Retinal pigment epithelial cell (primary cell): ENCODE measurements at places on chromosomes 6 and 20.

- DNase-seq: no peak
These were observed 59.6 kb upstream of the DDR1 start for GRCh38 chr6:30824698-30825097.

DNA sequence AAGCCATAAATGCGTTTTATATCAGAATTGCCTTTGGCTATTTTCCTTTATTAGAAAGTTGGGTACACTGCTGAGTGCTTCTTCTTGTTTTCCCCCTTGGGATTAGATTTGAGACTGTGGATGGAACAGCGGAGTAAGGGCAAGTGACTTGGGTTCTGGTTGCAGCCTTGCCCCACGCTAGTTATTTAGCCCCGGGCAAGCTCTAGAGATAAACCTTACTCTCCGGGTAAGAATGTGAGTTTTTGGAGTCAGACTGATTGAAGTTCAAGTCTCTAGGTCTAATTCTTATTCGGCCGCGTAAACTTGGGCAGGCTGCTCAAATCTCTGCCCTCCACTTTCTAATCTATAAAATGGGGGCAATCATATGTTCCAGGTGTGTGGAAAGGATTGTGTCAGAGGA lies 8.9 kb downstream of the TSHZ2 start:
- no peak for DNase-seq

DNA sequence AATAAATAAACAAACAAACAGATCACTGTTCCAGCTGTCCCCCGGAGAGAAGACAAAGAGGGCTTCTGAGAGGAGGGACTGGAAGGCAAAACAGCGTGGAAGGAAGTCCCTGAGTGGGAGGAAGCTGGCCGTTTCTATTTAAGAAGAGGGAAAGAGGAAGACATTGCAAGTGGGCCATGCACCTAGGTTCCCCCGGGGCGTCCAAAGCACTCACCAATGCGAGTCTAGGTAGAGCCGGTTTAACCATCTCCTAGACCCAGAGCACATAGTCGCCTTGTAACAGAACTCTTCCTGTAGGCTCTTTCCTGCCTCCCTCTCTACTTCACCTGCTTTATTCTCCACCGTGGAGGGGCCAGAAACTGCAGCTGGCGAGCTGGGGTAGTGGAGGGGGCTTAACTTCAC lies 158.4 kb downstream of the ZDHHC14 start:
- no peak for DNase-seq

GRCh38 chr20:7094438-7094997 lies 327.0 kb downstream of the BMP2 start:
- DNase-seq: peak; percentile 16

GRCh38 chr6:52049252-52050050 lies 38.0 kb downstream of the PKHD1 start:
- DNase-seq: peak; percentile 8

GRCh38 chr20:49993301-49993751 lies 10.5 kb downstream of the SNAI1 start:
- no peak for DNase-seq

DNA sequence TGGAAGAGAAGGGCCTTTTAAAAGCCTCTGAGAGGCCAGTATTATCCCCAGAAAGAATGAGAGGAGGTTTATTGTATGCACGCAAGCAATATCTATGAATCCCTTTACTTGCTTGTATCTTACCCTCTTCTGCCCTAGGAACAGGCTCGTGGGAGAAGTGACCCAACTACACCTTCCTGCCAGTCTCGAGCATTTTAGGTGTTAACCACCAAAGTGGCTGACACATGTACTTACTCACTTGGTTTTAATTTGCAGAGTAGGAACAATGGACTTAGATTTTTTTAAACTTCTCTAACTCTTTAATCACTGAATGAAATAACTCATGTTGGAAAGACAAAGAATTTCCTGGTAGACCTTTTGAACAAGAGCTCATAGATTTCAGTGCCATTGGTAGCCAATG lies 296.9 kb downstream of the PLCB1 start:
- DNase-seq: no peak

DNA sequence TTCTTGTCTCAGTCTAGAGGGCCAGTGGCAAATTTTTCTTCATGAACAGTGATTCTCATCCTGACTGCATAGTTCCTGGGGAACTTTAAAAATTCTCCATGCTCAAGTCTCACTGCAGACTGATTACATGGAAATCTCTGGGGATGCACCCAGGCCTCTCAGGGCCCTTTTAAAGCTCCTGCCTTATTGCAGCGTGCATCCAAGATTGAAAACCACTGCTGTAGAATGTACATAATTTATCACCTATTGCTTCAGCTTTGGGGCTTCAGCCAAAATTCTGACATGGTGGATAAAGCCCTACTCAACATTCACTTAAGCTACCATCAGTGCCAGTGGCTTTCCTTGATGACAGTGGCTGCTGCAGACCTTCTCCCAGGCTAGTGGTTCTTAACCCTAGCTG lies 143.8 kb downstream of the BTBD3 start:
- DNase-seq: no peak

DNA sequence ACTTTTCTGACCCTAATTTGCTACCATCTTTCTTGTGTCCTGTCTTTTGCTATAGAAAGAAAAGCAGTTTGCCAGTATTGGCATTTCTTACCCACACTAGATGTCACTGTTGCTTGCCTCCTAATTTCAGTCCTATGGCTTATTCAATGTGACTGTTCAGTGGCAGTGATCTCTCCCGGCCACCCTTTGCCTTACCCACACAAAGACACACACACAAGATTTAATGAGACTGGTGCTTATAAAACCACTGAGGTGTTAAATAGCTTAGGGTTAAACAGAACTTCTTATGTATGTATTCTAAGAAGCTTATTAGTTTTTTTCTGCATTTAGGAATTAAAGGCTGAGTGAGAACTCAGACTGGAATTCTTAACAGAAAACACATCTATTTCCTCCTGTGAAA lies 233.6 kb upstream of the ASCC3 start:
- DNase-seq: peak; percentile 71

DNA sequence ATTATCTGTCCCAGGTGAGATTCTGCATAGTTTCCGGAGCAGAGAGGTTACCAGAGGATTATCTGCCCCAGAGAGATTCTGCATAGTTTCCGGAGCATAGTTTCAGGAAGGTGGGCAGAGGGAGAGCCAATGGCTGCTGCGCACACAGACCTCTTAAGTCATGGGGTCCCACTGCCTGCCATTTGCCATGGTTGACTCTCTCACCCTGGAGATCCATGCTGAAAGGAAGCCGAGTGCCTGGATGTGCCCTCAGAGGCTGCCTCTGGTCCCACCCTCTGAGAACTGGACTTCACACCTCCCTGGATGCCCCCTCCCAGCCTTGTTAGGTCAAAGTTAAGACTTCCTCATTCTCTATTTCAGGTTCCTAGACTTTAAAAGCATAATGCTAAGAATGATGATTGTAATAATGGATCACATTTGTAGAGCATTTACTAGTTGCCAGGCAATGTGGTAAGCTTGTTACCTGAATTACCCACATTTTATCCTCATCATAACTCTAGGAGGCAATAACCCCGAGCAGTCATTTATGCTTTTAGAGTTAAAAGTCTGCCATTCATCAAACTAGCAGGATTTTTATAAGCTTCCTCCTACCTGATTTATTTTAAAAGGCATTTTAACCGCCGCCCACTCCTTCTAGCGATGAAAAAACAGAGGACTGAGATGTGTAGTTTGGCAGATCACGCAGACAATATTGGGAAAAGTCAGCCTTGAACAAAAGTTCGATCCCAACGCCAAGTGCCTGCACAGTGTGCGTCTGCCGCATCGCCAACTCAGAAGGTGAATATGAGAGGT lies 11.9 kb downstream of the SERPINB9 start:
- DNase-seq: no peak

- DNase-seq: no peak
These were observed 152.9 kb downstream of the PAK5 start for GRCh38 chr20:9686001-9686400.

- no peak for DNase-seq
These were observed 180.8 kb upstream of the CHD6 start for GRCh38 chr20:41798930-41799502.

GRCh38 chr20:6614836-6615235 lies 152.7 kb upstream of the BMP2 start:
- no peak for DNase-seq

DNA sequence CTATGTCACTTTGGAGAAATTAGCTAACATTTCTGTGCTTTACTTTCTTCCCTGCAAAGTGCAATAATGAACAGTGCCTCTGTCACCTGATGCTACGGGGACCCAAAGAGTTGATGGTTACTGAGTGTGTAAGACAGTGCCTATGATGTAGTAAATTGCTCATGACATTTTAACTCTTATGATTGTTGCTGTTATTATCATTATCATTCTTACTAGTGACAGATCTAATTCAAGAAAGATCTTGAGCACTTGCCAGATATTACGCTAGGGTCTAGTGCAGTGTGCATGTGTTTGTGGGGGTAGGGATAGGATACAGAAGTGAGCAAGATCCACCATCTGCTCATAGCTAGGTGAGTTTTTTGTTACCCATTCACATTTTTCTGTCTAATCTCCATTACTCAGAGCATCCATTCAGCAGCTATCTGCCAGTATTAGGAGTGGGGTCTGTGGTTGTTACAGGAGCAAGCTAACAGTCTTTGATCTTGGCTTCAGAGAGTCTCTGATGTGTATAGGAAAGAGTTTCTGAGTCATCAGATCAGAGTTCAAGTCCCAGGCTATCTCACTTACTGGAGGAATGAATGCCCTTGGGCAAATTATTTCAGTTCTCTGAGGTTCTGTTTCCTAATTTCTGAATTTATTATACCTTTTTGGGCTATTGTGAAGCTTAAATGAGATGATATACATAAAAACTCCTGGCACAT lies 33.1 kb upstream of the DAAM2 start:
- no peak for DNase-seq

GRCh38 chr20:32877507-32877906 lies 18.8 kb downstream of the EFCAB8 start:
- DNase-seq: peak; percentile 39

DNA sequence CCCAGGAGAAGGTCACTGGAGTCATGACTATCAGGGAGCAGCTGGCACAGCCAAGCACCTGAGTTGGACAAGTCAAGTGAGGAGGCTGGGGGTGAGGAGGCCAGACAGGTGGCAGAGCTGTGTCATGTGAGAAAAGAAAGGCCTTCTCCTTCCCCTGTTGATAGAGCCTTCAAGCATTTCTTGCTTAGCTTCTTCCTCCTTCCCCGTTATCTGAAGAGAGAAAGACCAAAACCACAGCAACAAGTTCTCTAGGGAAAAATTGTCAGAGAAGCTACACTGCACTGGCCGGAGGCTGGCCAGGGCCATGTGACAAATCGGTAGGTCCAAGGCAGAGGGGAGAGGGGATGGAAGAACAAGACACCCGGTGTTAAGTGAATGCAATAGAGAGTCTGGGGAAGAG lies 202.1 kb upstream of the PRDM1 start:
- no peak for DNase-seq

DNA sequence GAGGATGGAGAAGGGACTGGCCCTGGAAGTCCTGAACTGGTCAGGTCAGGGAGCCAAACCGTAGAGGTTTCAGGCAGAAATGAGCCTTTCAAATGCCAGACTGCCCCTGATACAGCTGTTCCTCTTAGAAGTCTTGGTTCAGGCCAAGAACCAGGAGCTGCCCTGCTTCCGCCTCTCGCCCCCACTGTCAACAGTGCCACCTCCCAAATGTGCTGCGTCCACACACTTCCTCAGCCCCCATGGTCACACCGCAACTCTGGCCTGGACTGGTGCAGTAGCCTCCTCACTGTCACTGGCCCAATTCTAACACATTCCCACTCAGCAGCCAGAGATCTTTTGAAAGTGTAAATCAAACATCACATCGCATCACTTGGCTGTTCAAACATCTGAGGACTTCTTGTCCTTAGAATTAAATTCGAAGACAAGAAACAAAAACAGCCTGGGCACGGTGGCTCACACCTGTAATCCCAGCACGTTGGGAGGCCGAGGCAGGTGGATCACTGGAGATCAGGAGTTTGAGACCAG lies 69.7 kb downstream of the STK35 start:
- DNase-seq: no peak

- DNase-seq: no peak
These were observed 14.1 kb upstream of the HLA-C start for GRCh38 chr6:31285982-31286381.

DNA sequence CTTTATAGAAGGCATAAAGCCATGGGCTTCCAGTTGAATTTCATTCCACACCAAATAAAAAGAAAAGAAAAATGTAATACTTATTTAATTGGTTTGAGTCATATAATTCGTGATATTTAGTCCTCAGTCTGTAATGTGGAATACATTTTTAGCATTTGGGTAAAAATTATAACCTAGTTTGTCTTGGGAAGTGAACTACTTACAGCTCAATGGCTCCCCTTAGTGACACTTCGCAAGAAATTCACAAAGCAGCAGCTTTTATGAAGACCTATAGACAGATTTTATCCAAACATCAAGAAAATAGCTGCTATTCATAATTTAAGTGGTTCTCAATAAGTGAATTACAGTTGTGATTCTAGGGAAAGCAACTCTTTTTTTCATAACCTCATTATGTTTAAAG lies 72.1 kb downstream of the RSPO3 start:
- DNase-seq: no peak

GRCh38 chr20:38776363-38776762 lies 28.1 kb downstream of the ACTR5 start:
- DNase-seq: no peak

- no peak for DNase-seq
These were observed 13.5 kb upstream of the MOXD1 start for GRCh38 chr6:132414761-132415160.

DNA sequence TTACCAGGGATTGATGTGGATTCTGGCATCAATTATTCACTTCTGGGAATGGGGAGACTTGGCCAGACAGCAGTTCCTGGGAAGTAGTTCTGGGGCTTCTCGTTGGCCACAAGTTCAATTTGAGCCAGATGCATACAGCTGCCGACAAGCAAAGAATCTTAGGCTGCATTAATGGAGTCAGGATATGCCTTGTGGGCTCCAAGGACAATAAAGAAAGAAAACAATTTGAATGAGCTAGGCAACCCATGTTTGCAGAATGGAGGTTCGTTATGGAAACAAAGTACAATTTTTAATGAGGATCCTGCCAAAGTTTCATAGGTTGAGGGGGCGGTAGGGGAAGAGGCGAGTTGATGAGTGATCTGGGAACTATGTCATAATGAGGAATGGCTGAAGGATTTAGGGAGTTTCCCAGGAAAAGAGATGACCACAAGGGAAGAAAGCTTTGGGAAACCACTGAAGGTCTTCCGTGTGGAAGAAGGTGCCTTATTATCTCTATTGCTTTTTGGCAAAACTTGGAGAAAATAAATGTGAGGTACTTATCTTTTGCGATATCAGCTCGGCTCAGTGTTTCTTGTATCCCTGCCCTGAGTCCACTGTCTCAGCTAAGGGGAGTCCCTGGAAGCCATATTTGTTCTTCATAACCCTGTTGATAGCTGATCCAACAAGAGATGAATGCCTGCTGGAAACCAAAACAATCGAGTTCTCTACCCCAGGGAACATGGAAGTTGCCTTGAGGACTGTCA lies 181.0 kb upstream of the ZNF217 start:
- DNase-seq: no peak

GRCh38 chr20:45817376-45818194 lies 5.1 kb downstream of the UBE2C start:
- DNase-seq: no peak

DNA sequence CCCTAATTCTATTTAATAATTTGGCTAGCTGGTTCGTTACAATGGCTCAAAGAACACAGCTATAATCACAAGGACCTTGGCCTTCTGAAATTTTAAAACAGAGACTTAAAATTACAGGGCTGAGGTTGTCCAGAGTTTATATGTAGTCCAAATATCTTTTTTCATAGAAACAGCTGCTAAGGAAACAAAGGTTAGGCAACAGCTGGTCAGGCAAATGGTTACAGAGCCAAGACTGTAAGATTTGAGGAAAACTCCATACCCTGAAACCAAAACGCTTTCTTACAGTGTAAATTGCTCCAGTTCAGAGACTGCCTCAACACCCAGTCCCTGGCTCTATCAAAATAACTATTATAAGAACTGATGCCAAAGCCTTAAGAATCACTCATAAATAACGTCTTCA lies 9.7 kb upstream of the ARHGAP18 start:
- no peak for DNase-seq
